ENCODE measurements at places on chromosomes 2 and 18.

DNA sequence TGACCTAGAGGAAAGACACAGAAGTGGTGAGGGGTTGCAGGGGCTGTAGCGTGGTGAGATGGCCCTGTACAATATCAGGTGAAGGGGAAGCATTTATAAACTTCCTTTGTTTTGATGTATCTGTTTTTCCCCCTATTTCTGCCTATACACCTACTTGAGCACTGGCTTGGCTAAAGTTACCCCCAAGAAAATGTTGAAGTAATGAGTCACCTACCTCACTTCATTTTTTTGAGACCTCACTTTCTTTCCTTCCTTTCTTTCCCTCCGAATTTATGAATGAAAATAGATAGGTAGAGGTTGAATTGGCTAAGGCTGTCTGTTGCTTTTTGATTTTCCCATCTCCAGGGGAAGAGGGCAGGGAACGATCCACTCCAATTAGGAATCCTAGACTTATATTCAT is 231.1 kb upstream of the EPAS1 start:
- no peak for DNase-seq

GRCh38 chr2:205800773-205801172 is 118.5 kb downstream of the NRP2 start:
- DNase-seq = no peak

DNA sequence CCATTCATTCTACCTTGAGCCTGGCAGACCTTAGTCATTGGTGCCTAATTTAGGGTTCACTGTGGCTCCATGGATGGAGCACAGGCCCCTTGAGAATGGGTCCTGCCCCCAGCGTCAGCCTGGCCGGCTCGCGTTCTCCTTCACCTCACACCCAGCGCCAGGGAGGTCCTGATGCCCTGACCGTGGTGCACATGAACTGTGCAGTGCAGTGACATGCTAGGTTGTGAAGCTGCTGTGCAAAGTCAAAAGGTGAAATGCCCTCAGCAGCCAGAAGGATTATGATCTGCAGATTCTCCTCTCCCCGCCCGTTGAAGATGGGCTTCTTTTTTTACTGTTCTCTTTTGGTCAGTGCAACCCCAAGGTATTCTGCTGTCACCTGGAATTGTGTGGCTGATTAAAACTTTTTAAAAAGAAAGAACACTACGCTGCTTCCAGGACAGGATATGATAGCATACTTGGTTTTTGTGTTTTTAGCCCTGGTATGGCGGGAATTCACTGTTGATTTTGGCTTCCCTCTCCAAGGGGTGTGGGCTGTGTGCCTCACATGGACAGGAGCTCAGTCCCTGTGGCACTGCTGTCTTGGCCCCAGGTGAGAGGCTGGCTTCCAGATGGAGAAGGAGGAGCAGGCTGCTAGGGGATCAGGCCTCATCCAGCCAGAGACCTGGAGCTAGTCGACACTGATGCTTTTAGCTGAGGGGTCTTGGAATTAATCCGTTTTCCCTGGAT is 49.4 kb upstream of the MCFD2 start:
- DNase-seq = no peak

DNA sequence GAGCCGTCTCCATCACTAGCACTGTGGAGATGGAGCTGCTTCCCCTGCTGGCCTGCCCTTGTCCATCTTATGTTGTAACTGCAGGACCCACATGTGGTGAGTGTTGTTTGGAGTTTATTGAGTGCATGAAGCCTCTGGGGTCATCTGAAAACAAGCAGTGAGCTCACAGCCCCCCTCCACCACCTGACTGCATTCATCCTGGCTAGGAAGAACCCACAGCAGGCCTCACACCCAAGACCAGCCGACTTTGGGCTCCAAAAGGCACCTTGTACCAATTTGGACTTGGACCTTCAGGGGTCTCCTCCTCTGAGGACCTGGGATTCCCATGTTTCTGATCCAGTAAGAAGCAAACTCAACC is 116.1 kb downstream of the TWIST2 start:
- no peak for DNase-seq

DNA sequence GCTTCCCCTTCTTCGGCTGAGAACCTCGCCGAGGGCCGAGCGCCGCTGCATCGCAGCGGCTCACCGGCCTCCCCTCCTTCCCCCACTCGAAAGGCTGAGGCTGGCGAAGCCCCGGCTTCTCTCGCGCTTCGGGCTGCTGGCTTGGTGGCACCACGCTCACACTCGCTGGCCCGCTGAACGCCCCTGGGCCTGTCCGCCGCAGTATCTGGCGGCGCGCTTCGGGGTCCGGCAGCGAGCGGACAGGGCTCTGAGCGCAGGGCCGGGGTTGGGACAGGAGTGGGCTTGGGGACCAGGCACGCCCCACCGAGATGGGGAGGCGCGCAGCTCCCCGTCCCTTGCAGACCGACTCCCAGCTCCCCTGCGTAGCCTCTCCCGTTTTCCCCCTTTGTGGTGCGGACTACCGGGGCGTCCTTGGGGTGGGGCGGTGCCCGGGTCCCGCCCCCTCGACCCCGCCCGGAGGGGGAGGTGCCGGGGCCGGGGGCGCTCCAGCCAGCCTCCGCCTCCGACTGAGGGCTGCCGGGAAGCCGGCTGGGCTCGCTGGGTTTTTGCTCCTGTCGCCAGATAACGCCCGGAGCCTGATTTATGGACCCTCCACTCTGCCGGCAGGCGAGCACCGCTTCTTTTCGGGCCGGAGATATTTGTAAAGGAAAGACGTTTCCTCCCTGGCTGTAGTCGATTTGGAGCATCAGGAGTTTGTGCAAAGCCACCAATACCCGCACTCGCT is 3.8 kb downstream of the GBX2 start:
- no peak for DNase-seq

GRCh38 chr2:24919037-24919505 is 966 bp downstream of the ADCY3 start:
- peak; percentile 54 for DNase-seq

GRCh38 chr18:25019931-25020330 is 332.0 kb downstream of the ZNF521 start:
- DNase-seq = no peak

DNA sequence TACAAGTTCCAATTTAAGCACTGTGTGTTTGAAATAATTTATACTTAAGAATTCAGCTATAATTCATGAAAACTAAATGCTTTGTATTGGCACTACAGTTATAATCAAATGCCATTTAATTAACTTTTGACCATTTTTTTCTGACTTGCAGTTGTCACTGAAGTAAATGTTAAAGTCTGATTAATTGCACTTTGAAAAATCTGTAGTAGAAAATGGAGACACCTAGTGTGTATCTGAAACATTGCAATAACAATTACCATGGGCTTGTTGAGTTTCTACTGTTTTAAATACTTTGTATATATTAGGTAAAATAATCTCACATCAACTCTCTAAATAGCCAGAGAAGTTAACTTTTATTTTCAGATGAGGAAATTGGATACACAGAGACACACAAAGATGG is 458.6 kb upstream of the FSIP2 start:
- DNase-seq = no peak

DNA sequence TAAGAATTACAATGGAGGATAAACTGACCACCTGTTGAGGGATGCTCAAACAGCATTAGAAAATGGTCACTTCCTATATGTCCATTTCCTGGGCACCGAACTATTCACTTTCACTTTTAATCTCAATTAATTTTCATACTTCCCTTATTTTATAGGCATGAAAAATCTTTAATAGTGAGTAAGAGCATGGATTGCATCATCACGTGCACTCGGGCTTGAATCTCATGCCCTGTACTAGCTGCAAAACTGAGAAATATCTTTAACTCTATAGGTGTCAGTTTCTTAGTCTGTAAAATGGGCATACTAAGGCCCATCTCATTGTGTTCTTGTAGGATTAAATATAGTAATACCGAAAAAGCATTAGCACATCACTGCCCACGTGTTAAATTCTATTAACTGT is 183.9 kb upstream of the FIGN start:
- DNase-seq = no peak
